HFFc6 (cell line): ENCODE measurements at places on chromosomes 3 and 15.

- no peak for DNase-seq
Observed at GRCh38 chr3:87367736-87368135, 91.4 kb upstream of the POU1F1 start.

GRCh38 chr15:69080295-69081248 lies 66.1 kb downstream of the NOX5 start:
- DNase-seq, result no peak

- peak; percentile 96 for DNase-seq
Observed at GRCh38 chr3:119463171-119464169, at the start of gene TMEM39A. Gene TMEM39A (minus strand): TSS chr3:119463615. CDS start chr3:119462074, 1,541 bp downstream.

DNA sequence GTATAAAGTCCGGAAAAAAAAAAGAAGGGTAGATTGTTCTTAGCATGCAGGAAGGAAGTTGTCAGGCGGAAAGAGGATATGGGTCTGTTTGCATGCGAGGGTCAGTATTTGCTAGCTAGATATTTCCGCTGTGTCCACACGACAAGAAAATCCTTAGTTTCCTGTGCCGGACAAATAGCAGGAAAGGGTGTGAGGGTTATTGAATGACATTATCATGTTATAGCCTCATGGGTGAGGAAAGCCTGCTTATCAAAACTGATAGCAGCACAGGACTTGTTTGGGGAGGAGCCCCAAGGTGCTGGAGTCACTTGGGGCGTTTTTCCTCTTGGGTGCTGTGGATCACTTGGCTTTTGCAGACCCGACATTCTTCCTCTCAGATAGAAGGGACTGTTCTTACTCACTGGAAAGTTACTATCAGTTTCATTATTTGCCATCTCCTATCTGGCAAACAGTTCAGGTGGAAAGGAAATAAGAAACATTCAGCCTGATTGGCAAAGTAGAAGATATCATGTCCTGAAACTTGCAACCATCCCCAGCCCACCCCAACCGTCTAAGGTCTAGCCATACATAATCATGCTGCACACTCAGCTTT lies 127.2 kb upstream of the DPH6 start:
- DNase-seq, result no peak

DNA sequence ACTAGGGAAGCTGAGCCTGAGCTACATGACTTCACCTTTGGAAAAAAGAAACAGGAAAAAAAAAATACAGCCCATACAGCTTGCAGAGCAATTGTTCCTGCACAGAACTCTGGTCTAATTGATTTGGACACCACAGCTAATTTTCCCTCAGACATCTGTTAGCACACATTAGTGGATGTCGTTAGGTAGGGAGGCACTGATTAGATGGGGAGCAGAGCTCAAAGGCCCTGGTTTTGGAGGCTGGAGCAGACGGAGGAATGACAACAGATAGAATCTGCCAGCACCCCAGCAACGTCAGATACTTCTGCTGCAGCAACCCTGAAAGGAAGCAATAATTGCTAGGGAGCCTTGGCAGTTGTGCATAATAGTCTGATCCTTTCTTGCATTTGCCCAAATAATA lies 398.9 kb downstream of the LSAMP start:
- no peak for DNase-seq

- no peak for DNase-seq
Observed at GRCh38 chr3:157238457-157238856, 78.5 kb upstream of the CCNL1 start.

GRCh38 chr3:63228677-63229076 lies 49.4 kb upstream of the SYNPR start:
- peak; percentile 45 for DNase-seq

DNA sequence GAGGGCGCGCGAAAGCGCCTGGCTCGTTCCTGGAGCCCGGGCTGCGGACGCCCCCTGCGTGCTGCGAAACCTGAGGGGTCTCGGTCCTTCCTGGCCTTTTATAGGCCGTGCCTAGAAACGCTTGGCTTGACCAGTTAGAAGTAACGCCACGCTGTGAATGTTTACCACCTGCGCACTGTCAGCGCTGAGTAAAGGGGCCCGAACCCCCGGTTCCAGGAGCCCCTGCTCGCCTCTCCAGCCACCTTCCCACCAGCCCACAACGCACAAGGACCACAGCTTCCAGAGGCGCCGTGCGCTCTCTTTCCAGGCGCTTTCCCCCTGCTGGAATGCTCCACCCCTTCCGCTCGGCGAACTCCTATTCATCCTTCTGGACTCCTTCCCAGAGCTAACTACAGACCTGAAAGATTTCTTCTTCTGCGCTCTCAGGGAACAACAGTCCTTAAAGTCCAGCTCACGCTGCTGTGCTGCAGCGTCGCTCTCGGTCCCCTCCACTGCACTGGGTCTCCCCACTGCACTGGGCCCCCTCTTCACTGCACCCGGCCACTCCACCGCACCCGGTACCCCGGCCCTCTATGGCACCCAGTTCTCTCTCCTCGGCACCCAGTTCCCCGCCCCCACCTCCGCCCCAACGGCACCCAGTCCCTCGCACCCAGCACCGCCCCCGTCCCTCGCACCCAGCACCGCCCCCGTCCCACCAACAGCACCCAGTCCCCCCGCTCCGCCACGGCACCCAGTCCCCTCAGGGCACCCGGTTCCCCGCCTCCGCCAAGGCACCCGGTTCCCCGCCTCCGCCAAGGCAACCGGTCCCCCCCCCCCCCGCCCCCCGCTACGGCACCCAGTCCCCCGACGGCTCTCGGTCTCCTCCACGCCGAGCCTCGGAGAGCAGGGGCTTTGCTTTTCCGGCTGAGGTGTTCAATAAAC lies 69.8 kb downstream of the SQOR start:
- DNase-seq, result peak; percentile 46

- DNase-seq, result peak; percentile 56
Observed at GRCh38 chr3:55330756-55331155, 156.3 kb downstream of the WNT5A start.

- no peak for DNase-seq
Observed at GRCh38 chr3:42745776-42746454, 27.1 kb downstream of the CCDC13 start.

DNA sequence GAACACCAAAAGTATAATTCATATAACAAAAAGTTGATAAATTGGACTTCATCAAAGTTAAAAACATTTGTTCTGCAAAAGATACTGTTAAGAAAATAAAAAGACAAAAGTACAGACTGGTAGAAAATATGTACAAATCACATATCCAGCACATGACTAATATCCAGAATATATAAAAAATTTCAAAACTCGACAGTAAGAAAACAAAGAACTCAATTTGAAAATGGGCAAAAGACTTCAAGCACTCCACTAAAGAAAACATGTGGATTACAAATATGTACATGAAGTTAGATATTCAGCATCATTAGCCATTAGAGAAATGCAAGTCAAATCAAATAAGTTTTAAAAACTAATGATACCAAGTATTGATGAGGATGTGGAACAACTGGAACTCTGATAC lies 6.7 kb downstream of the GK5 start:
- DNase-seq, result no peak

GRCh38 chr3:48370333-48370713 lies 1.7 kb upstream of the FBXW12 start:
- no peak for DNase-seq

GRCh38 chr3:10876661-10877060 lies 60.6 kb downstream of the SLC6A11 start:
- no peak for DNase-seq

DNA sequence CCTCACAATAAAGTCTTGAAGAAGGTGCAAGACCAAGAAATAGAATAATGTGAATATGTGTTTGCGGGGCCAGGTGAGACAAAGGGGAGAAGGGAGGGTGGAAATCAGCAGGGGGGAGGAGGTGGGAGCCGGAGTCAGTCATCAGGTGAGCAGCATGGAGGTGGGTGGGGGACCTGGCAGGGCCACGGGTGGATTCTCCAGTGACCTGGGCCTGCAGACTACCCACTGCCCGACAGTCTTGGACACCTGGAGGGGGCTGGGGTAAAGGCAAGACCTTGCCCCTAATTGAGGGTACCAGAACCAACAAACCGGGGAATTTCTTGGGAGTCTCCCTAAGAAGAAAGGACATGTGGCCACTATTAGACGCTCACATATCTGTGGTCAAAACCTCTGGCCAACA lies 95.8 kb downstream of the CHSY1 start:
- DNase-seq, result no peak

DNA sequence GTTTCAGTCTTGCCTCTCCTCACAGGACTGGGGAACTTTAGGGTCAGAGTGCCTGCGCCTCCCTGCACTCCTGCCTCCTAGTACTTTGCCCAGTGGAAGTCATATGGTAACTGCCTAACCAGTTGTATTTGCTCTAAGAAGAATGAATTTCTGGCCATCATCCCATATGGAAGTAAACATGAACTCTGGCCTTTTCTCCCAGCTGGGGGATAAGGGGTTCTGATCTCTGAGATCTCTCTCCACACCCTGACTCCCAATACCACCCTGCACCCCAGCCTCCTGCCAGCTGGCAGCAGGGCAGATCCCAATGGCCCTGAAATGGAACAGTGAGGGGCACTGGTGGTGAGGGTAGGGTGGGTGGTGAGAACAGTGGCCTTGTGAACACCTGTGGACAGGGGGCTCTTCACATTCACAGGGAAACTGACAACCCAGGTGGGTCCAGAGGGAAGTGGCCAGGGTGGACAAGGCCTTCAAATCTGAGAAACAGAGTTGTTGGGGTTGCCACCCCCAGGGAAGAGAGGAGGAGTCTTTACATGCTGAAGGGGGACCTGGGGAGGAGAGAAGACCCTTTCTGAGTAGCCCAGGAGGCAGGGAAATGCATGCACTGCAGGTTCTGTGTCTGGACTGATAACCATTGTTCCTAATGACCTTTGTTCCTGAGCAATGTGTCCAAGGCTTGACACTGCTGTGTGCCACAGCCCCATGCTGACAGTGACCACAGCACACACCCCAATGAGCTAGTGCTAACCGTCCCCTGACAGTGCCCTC lies 36.9 kb downstream of the RHCG start:
- DNase-seq, result no peak

DNA sequence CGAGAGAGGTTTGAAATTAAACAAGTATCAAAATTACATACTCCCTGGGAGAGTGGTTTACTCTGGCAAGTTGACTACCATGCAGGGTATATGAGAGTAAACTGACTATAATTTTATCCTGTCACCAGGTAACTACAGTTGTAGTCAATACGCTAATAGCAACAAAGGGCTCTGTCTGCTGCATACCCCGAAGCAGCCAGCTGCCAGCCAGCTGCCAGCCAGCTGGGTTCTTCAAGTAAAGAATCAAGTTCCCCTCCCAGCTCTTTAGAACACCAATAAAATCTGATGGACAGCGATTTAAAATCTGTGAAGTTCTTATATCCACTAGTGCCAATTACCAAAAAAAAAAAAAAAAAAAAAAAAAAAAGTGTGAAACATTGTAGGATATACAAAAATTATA lies 417.7 kb upstream of the CFAP20DC start:
- no peak for DNase-seq

DNA sequence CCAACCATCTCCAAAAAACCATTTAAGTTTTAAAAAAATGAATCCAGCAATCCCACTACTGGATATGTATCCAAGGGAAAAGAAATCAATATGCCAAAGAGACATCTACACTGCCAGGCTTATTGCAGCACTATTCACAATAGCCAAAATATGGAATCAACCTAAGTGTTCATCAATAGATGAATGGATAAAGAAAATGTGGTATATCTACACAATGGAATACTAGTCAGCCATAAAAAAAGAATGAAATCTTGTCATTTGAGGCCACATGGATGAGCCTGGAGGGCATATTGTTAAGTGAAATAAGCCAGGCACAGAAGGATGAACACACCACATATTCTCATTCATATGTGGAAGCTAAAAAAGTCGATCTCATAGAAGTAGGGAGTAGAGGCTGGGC lies 136.1 kb downstream of the FILIP1L start:
- no peak for DNase-seq

DNA sequence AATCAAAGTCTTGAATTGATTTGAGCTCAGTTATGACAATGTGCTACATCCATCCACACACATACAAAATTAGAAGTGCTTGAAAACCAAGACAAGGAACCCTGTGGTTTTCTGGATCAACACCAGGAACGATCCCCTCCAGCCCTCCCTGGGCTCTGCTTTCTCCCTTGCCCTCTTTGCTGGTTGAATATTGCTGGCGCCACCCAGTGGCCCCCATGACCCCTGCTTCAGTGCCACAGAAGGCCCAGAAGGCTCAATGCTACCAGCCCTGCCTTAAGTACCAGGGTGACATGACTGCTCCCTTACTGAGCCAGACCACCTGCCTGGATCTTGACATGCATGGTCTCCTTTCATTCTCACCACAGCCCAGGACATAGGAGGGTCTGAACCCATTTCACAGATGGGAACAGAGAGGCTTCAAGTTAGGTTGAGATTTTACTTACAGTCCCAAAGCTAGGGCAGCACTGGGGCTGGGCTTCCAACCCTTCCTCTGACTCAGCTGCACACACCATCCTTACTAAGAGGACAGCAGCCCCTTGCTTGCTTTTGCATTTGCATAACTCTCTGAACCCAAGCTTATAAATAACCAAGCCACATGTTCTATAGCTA lies 15.0 kb downstream of the IL12A start:
- peak; percentile 39 for DNase-seq

- peak; percentile 70 for DNase-seq
Observed at GRCh38 chr3:124774327-124774718, 44.1 kb downstream of the UMPS start.

GRCh38 chr15:58992181-58992580 lies 4.7 kb downstream of the RNF111 start:
- DNase-seq, result no peak

DNA sequence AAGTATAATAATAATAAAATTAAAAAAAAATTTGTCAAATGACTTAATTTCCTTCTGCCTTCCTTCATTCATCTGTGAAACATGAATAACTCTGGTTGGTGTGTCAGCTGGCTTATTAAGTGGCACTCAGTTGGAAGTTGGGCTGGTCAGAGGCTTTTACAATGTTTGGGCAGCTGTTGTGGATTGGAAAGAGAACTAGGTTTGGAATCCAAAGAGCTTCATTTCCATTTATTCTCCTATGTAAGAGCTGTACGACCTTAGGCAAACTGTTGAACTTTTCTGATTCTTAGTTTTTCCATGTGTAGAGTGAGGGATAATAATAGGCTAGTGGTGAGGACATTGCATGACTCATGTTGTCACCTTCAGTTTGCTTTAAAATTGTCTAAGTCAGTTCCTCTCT lies 606.7 kb downstream of the PDCD6IP start:
- DNase-seq, result no peak

DNA sequence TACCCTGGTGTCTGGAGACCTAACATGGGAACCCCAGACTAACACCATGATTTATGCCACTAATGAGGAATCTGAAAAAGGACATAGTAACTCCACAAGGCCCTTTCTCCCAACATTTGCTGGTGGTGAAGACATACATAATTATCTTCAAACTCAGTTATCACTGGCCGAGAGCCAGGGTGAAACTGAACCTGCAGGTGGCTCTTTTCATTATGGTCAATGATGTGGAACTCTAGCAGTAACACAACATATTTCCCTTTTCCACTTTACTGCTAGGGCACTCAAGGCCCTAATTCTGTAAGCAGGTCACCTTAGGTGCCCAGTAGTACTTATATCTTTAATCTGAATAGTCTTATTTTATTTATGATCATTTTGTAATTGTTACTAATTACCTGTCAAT lies 326.4 kb upstream of the SATB1 start:
- no peak for DNase-seq

GRCh38 chr3:169391672-169392071 lies 271.8 kb downstream of the MECOM start:
- no peak for DNase-seq

GRCh38 chr3:55523471-55523870 lies 36.4 kb upstream of the WNT5A start:
- no peak for DNase-seq

GRCh38 chr15:31974154-31974794 lies 56.0 kb upstream of the CHRNA7 start:
- DNase-seq, result no peak

- DNase-seq, result no peak
Observed at GRCh38 chr3:176692199-176692965, 504.9 kb downstream of the TBL1XR1 start.

GRCh38 chr15:39756806-39757522 lies 25.7 kb downstream of the FSIP1 start:
- peak; percentile 57 for DNase-seq
